ENCODE measurements at places on chromosomes 5 and 9.

DNA sequence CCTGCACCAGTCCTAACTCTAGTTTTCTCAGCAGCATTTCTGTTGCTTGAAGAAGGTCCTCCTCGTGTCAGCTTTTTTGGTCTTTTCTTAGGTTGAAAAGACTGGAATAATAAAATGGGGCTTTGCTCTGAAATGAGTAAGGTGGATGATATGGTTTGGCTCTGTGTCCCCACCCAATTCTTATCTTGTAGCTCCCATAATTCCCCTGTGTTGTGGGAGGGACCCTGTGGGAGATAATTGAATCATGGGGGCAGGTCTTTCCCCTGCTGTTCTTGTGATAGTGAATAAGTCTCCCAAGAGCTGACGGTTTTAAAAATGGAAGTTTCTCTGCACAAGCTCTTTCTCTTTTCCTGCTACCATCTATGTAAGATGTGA, 53.6 kb downstream of the LIX1 start:
- no peak overlapping the region for H3K4me3 ChIP-seq
- H3K4me1 ChIP-seq = no peaks in the 10 kb centered on the region
- no peaks in the 10 kb centered on the region for H3K36me3 ChIP-seq
- no peak overlapping the region for H3K27ac ChIP-seq
- peaks cover 4% of the 10 kb centered on the region for H3K27me3 ChIP-seq

GRCh38 chr9:129933185-129934040, 98.2 kb downstream of the USP20 start:
- H3K36me3 ChIP-seq = peaks cover 6% of the 10 kb centered on the region
- H3K27me3 ChIP-seq = no peaks in the 10 kb centered on the region
- DNase-seq = no peak
- H3K4me1 ChIP-seq = peaks cover 54% of the 10 kb centered on the region
- H3K4me3 ChIP-seq = no peak overlapping the region
- H3K27ac ChIP-seq = peak overlapping the region; percentile 77

DNA sequence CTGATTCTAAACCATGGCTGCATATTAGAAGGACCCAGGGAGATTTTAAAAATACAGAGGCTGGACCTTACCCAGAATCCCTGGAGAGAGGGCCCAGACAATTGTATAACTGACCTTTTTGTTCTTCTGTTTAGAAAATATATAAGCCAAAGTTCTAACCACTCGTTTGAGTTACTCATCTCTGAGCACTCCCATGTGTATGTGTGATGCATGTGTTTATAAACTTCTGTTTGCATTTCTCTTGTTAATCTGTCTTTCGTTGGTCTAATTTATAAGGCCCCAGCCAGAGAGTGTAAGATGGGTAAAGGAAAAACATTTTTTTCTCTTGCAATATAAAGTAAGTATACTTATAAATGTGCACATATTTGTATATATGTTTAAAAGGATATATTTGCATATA, 443.9 kb downstream of the ZNF608 start:
- DNase-seq = no peak
- no peaks in the 10 kb centered on the region for H3K36me3 ChIP-seq
- H3K4me3 ChIP-seq = no peak overlapping the region

DNA sequence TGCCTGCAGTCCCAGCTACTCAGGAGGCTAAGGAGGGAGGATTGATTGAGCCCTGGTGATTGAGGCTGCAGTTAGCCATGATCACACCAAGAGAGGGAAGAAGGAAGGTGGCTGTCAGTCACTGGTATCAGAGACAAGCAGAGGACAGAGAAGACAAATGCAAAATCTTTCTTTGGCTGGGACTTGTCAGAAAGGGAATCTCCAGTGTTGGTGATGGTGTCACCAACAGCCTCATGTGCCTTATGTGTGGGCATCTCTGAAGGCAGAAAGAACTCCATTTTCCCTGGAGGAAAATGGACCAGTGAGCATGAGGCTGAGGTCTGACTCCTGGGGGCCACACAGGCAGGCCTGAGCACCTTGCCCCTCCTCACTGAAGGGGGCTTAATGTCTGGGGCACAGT, 12.1 kb upstream of the RNF183 start:
- peaks cover 23% of the 10 kb centered on the region for H3K36me3 ChIP-seq
- H3K27ac ChIP-seq = no peak overlapping the region
- no peaks in the 10 kb centered on the region for H3K27me3 ChIP-seq
- H3K4me1 ChIP-seq = no peaks in the 10 kb centered on the region
- H3K4me3 ChIP-seq = no peak overlapping the region

DNA sequence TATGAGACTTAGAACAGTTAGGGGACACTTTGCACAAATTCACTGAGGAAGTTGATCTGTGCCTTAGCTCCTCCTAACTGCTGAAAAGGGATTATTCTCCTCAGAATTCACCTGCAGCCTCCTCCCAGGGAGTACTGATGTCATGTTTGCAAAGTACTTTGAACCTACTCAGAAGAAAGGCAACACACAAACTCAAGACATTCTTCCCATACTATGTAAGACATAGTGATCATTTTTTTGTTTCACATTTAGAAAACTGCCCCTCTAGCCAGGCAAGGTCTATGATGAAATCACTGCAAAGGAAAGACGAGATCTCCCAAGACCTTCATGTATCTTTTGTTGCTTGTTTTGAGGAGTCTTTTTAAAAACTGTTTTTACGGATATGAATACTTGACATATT, 10.6 kb upstream of the VLDLR start:
- H3K4me1 ChIP-seq = no peaks in the 10 kb centered on the region
- H3K4me3 ChIP-seq = no peak overlapping the region
- no peak overlapping the region for H3K27ac ChIP-seq
- no peaks in the 10 kb centered on the region for H3K27me3 ChIP-seq

DNA sequence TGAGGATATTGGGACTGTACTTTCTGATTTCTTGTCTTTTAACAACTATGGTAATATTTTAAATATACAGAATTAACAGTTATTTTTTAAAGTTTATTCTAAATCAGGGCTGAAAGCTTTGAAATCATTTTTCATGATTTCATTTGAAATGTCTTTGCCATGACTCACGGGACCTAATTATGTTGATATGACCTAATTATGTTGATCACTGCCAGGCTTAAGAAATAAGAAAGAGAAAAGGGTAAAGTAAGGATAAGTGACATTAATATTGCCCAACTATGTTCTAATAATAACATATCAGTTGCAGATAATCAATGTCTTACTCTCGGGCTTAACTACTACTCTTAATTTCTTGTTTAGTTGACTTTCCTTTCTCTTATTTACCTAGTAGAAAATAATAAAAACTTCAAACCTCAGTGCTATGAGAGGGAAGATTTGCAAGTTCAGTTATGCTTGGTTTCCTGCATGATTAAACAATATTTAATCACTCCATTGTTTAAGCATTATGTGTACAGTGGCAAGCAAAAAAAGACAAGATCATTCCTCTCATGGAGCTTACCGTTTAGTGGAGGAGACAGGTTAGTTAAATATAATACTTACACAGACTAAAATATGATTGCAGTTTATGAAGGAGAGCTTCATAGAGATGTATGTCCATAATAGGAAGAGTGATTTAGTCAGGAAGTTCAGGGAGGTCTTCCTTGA, 67.0 kb upstream of the EIF4EBP3 start:
- H3K4me3 ChIP-seq = no peak overlapping the region
- DNase-seq = no peak
- H3K36me3 ChIP-seq = peaks cover 38% of the 10 kb centered on the region
- no peak overlapping the region for H3K27ac ChIP-seq
- peaks cover 11% of the 10 kb centered on the region for H3K4me1 ChIP-seq

DNA sequence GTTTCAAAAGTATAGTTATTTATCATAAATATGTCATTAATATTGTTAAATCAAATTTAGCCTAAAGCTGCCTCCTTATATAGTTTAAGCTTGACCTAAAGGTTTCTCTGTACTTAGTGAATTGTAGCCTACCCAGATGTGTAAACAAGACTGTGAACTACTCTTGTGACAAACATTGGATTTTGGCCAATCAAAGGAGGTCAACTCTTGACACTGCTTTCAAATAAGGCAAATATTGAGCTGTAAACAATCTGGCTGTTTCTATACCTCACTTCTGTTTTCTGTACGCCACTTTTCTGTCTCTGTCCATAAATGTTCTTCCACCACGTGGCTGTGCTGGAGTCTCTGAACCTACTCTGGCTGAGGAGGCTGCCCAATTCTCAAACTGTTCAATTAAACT, 51.2 kb downstream of the FXN start:
- H3K27me3 ChIP-seq = no peaks in the 10 kb centered on the region
- DNase-seq = no peak
- H3K4me1 ChIP-seq = peaks cover 14% of the 10 kb centered on the region

- no peaks in the 10 kb centered on the region for H3K27me3 ChIP-seq
- H3K4me3 ChIP-seq = no peak overlapping the region
- no peak for DNase-seq
- H3K4me1 ChIP-seq = peaks cover 13% of the 10 kb centered on the region
- peaks cover 5% of the 10 kb centered on the region for H3K36me3 ChIP-seq
- no peak overlapping the region for H3K27ac ChIP-seq
Observed at GRCh38 chr9:132357764-132358163, 3.0 kb upstream of the SETX start.

DNA sequence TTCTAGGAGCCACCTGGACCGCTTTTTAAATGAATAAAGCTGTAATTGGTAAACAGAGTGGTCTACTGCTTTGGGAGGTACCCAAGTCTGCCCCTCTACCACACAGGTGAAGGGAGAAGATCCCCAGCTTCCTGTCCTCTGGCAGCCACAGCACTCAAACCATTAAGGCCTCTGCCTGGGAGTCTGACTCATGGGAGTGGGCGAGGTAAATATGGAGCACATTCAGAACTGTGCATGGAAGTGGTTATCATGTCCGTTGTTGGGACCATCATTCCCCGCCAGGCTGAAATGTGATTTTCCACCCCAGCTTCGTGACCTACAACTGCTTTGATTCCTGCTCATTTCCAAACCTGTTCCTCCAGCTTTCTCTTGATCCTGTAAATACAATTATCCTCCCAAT, 59.5 kb upstream of the ALDH1B1 start:
- H3K27ac ChIP-seq = no peak overlapping the region
- no peaks in the 10 kb centered on the region for H3K36me3 ChIP-seq
- H3K27me3 ChIP-seq = no peaks in the 10 kb centered on the region
- no peak for DNase-seq
- no peaks in the 10 kb centered on the region for H3K4me1 ChIP-seq

DNA sequence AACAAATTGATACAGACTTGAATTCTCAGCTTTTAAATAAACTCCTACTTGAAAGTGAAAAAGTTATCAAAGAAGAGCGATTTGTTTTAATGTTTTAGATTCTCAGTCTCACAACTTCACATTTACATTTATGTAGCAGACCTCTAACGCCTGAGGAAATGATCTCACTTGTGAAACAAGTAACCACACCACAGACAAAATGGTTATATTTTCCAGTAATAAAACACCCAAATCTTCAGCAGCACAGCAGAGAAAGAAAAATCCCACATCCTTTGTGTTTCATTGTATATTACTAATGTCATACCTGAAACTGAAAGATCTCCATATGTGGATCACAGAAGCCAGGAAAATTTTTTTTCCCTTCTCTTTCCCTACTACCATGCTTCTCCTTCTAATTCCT, 29.8 kb upstream of the GZMA start:
- no peak for DNase-seq
- no peak overlapping the region for H3K27ac ChIP-seq
- peaks cover 10% of the 10 kb centered on the region for H3K27me3 ChIP-seq
- H3K36me3 ChIP-seq = no peaks in the 10 kb centered on the region
- H3K4me1 ChIP-seq = no peaks in the 10 kb centered on the region

- H3K4me3 ChIP-seq = no peak overlapping the region
- no peaks in the 10 kb centered on the region for H3K27me3 ChIP-seq
- H3K27ac ChIP-seq = no peak overlapping the region
- no peaks in the 10 kb centered on the region for H3K4me1 ChIP-seq
- no peak for DNase-seq
Observed at GRCh38 chr5:30392897-30393296, 800.6 kb upstream of the CDH6 start.

- H3K36me3 ChIP-seq = no peaks in the 10 kb centered on the region
- no peak overlapping the region for H3K4me3 ChIP-seq
- no peak overlapping the region for H3K27ac ChIP-seq
- H3K27me3 ChIP-seq = no peaks in the 10 kb centered on the region
Observed at GRCh38 chr9:95962936-95963335, 87.4 kb downstream of the ERCC6L2 start.

GRCh38 chr5:17216176-17216973, 1.1 kb upstream of the BASP1 start:
- no peaks in the 10 kb centered on the region for H3K36me3 ChIP-seq
- peaks cover 35% of the 10 kb centered on the region for H3K4me1 ChIP-seq
- H3K27me3 ChIP-seq = peaks cover 19% of the 10 kb centered on the region
- no peak overlapping the region for H3K27ac ChIP-seq

GRCh38 chr5:68258531-68258930, 43.0 kb downstream of the PIK3R1 start:
- H3K36me3 ChIP-seq = peaks cover 8% of the 10 kb centered on the region
- no peak overlapping the region for H3K27ac ChIP-seq
- H3K27me3 ChIP-seq = no peaks in the 10 kb centered on the region
- H3K4me1 ChIP-seq = peaks cover 88% of the 10 kb centered on the region
- DNase-seq = no peak

DNA sequence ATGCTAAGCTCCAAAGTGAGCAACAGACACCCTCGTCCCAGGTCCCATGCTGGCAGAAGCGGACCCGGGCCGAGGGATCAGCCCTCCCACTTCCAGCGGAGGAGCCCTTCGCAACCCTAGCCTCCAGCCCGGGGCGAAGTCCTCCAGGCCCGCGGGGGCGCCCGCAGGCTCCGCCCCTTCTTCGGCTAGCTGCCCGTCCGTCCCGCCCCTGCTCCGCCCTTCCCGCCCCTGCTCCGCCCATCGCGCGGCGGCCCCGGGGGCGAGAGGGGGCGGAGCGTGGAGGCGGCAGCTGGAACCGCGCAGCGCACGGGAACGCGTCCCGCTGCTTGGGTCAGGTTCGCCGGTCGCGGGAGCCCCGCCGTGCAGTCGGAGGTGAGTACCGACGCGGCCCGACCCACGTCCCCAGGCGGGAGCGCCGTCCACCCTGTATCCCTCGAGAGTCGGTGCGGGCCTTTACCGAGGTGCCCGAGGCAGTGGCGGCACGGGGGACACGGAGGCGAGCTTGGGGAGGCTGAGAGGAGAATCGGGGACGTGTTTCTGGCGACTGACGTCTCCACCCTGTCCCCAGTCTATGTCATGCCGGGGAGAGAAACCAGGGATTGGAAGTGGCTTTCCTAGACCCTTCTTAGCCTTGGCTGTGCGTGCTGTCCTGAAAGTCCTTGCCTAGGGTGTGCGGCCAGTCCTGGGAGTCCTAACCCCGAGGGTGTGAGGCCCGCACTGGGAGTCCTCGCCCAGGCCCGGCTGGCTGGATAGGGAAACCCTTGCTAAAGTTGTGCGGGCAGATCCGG, at the start of gene ACO1:
TSS of gene ACO1 (plus strand) at position 280 of the 788 bp plus-strand sequence. CDS start 20,864 bp downstream, outside the sequence.
- peak; percentile 91 for DNase-seq
- H3K27ac ChIP-seq = peak within 1 kb of the TSS; percentile 90
- H3K4me1 ChIP-seq = peaks cover 14% of the 10 kb centered on the region
- no peaks in the 10 kb centered on the region for H3K27me3 ChIP-seq
- H3K36me3 ChIP-seq = no peaks in the 10 kb centered on the region

GRCh38 chr5:50889790-50890189, 223.4 kb downstream of the PARP8 start:
- no peak overlapping the region for H3K27ac ChIP-seq
- H3K27me3 ChIP-seq = no peaks in the 10 kb centered on the region
- no peak for DNase-seq
- no peaks in the 10 kb centered on the region for H3K36me3 ChIP-seq
- H3K4me3 ChIP-seq = no peak overlapping the region

- no peak overlapping the region for H3K27ac ChIP-seq
- no peak overlapping the region for H3K4me3 ChIP-seq
- DNase-seq = no peak
Observed at GRCh38 chr5:78959767-78960166, 25.3 kb downstream of the ARSB start.
